Hepatocyte (in vitro differentiated cells): ENCODE measurements at places on chromosomes 5 and 9. TPM values are rescaled to one million over a fixed set of nuclear protein-coding genes. Genes with fewer than 3 reads are reported as not detected.

DNA sequence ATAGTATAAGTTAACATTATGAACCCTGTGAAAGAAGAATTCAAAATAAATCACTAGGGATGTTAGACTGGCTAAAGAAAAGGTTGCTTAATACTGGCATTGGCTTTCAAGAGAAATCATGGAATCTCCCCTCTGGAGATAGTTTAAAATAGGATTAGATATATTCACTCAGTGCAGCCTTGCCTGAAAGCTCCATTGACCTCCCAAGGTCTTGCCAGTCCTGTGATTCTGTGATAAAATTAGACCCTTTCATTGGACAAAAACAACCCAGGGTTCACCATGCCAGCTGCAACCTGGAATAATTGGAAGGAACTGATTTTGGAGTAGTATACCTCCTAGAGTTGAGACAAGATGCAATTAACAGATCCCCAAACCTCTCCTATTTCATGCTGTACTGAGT is 588.1 kb upstream of the MEF2C start:
- no peak for DNase-seq

DNA sequence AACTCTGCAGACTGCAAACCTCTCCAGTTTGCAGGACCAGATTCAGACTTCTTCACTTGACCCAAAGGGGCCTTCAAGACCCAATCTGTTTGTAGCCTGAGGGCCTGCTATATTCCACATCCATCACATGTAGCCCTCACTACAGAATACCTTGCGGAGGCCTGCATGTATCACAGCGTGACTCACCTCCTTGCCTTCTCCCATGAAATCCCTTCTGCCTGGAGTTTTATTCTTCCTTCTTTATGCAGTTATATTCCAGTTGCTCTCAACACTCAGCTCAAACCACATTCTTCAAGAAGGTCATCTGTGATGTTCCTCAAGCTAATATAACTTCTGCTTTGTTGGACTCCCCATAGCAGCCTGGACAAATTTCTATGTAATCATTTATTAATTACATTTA is 198.5 kb upstream of the PTGER4 start:
- peak; percentile 10 for DNase-seq

GRCh38 chr9:33162721-33163311 is 4.3 kb downstream of the B4GALT1 start:
- peak; percentile 53 for DNase-seq

GRCh38 chr9:3740690-3741419 is 215.1 kb upstream of the RFX3 start:
- no peak for DNase-seq

- DNase-seq: no peak
Observed at GRCh38 chr9:90044263-90044662, 439.5 kb downstream of the GADD45G start.

- no peak for DNase-seq
Observed at GRCh38 chr5:120108586-120109248, 355.4 kb upstream of the PRR16 start.

The SPINK6 gene
- total RNA-seq: not detected in 2 replicates

The CD274 gene
- 0.07 TPM in 1 of 2 replicates, not detected in the other for total RNA-seq

The ZDHHC11B gene
- total RNA-seq: 0.16 and 0.83 TPM in 2 replicates

The OR1Q1 gene
- total RNA-seq: not detected in 2 replicates
